ENCODE measurements at places on chromosomes 3 and 15.

- no peak for DNase-seq
Measured at GRCh38 chr3:16441371-16441875, 72.1 kb downstream of the RFTN1 start.

GRCh38 chr3:145145461-145145860 is 1015.5 kb downstream of the PLOD2 start:
- DNase-seq: no peak

- no peak for DNase-seq
Measured at GRCh38 chr3:6060251-6060650, 800.7 kb upstream of the GRM7 start.

- DNase-seq: no peak
Measured at GRCh38 chr3:180311242-180311641, 274.5 kb upstream of the PEX5L start.

DNA sequence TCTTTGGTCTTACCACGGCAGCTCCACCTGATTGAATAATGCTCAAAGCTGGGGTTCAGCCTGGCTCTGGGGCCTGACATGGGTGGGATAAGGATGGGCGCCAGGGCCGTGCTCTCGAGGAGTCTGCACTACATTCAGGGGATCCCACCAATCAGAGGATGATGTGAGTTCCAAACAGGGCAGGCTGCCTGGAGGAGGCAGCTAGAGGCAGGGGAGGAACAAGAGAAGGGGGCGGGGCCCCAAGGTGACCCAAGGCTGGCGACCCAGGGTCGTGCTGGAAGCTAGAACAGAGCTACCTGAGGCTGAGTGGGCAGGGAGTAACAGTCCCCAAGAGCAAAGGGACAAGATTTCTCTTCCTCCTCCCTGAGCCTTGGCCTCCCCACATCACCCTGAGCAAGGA is 56.1 kb downstream of the PCSK6 start:
- no peak for DNase-seq
